Activated T-cell treated with anti-CD3 and anti-CD28 coated beads, Interleukin-2, amount 50 U/mL, for 24 hours (primary cell): ENCODE measurements at places on chromosomes 7 and 10.

DNA sequence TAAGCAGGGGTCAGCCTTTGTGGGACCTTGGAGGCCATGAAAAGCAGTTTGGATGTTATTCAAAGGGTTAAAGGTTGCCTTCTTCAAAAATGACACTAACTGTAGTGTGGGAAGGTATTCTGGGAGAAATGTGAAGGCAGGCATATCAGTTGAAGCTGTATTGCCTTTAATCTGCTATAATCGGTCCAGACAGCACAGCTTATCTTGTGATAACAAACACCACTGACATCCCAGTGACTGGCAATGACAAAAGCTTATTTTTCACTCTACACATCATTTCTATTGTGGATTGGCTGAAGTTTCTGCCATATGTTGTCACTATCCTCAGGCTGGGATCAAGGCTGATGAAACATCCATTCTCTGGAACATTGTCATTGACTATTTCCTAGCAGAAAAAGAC, 1149.2 kb downstream of the GRM8 start:
- DNase-seq, result no peak

DNA sequence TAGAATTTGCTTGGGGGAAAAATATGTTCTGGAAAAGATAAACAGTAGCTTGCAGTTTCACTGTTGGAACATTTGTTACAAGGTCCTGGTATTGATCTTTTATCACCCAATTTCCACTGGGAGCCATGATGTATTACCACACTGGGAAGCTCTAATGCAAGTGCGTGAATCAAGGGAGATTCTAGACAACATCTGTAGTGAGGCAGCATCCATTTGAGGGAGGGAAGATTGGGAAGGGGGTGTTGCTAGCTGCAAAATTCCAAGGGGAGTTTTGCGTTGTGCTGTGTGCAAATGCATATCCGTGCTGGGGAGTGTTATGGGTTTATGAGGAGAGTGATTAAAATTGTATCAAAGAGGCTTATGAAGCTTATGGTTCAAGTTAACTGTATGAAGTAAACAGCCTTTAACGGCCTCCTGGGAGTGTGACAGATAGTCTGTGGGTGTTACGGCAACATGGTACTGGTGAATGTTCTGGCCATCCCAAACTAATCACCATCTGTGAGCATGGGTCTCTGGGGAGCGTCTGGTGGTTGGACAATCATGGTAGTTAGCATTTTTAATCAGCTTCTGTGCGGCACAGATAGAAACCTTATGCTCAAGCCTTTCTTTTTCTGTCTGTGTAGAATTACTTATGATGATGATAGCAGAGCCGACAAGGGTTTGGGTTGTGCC, 601.9 kb upstream of the GALNT17 start:
- no peak for DNase-seq

DNA sequence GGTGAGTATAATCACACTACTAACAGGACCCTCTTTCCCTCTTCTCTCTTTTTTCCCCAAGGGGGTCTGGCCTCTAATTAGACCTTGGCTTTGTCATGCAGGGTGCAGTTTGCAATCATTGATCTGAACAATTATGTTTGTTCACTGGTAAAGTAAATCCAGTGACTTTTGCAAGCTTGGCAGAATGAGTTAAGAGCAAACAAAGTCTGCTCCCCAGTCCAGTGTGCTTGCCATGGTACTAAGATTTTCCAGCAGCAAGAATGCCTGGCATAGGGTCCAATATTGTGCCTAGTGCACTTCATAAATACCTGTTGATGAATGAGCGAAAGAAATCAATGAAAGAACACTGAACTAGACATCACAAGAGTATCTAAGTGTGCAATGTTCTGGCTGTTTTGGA, 43.9 kb downstream of the PLXDC2 start:
- no peak for DNase-seq

DNA sequence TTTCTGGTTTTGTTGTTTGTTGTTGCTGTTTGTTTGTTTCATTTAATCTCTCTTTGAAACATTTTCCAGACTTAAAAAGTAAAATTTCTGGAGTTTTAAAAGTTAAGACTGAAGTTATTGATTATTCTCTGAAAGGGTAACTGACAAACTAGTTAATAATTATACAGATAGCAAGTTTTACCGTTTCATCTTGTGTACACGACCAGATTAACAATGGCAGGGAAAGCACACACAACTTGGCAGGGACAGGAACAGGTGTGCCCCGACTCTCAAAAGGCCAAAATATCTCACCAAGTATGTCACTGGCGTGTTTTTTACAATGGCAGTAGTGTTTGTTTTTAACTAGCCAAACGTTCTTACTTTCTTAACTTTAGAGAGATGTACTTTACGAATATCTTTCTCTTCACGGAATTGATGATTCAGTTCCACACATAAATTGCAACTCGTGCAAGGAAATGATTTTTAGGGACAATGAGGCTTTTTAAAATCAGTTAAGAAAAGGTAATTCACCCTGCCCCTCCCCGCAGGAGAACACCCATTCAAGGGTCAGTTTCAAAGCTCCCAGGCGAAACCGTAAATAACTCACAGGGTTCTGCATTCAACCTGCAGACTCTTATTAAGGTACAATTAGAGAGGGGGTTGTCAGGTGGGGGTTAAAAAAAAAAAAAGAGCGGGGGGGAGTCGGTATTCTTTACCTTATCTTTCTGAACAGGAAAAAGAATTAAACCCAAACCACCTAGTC, 3.5 kb downstream of the CTBP2 start:
- DNase-seq, result no peak

- no peak for DNase-seq
Measured at GRCh38 chr10:33772370-33773252, 438.1 kb upstream of the NRP1 start.

DNA sequence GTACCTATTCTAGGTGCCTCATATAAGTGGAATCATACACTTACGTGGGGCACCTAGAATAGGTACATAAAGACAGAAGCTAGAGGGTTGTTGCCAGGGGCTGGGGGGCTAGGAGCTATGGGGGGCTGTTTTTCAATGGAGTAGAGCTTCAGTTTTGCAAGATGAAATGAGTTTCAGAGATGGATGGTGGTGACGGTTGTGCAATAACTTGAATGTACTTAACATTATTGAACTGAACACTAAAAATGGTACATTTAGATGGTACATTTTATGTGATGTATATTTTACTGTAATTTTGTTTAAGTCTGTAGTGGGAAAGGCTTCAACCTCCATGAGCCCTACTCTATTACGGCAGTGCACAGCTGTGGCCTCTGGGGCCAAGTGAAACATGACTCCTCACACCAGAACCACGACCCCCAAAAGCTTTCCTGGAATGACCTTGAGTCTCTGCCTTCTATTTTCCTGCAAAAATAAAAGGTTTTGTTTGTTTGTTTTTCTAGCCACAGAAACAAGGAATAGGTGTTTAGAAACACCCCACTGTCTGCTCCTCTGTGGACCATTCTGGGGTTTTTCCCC, 147.3 kb upstream of the PLXNA4 start:
- DNase-seq, result no peak

- no peak for DNase-seq
Measured at GRCh38 chr10:8138471-8138870, 84.0 kb downstream of the GATA3 start.

GRCh38 chr10:15325243-15325943, 45.7 kb downstream of the FAM171A1 start:
- no peak for DNase-seq

DNA sequence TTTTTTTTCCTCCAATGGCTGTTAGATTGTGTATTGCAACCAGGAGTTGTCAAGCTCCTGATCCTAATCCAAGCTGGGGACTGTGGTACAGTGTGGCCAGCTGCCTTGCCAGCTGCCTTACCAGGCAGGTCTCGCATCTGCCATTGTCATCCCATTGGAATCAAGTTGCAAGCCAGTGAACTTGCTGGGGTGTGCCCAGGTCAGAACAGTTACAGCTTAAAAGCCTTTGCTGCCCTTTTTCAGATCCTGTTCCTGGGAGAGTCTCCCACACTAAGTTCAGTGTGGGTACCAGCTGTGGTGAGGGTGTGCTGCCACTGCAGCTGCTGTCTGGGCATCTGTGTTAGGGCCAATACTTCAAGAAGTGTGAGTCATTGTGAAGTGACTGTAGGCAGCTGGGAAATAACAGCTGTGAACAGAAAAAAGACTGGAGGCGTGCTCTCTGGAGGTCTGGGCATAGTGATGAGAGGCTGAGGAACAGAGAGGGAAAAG, 72.8 kb downstream of the CCNY start:
- no peak for DNase-seq
